ENCODE measurements at places on chromosomes 6 and 20. TPM values are rescaled to one million over a fixed set of nuclear protein-coding genes. Genes with fewer than 3 reads are reported as not detected.
A peak's percentile ranks its signal among the peaks of the same experiment; 100 is the strongest.

The IMPG1 gene
- not detected for total RNA-seq

The HSPA1A gene
- total RNA-seq, result 58.3 TPM

DNA sequence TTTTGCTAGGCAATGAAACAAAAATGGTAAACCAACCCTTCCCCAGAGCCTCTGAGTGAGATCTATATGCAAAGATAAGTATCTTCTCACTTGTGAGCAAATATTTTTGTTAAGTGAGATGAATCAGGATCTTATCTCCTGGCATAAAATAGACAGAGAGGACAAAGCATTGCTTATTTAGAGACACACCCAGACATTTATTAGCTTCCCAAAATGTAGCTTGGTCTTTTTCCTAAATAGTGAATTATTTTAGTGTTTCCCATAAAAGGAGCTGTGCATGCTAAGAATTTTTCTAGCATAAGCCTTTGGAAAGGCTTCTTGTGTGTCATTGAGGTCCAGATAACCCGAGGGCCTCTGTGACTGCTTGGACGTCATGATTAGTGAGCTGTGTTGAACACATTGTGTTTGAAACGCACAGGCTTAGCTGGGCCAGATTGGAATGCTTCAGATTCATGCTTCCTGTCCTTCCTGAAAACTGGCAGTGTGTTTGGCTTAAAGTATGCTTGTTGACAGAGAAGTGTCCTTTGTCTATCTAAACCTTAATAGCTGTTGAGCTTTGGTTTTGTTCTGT is 16.5 kb downstream of the MTHFD1L start:
- peaks cover 16% of the 10 kb centered on the region for H3K4me1 ChIP-seq
- H3K27ac ChIP-seq, result peak overlapping the region; percentile 39
- no peak overlapping the region for H3K4me3 ChIP-seq
- no peak for DNase-seq

- no peak overlapping the region for H3K27ac ChIP-seq
- no peak overlapping the region for H3K4me3 ChIP-seq
- DNase-seq, result no peak
- peaks cover 4% of the 10 kb centered on the region for H3K4me1 ChIP-seq
- no peaks in the 10 kb centered on the region for H3K36me3 ChIP-seq
These were observed 121.2 kb downstream of the SIM1 start for GRCh38 chr6:100343316-100344077.

DNA sequence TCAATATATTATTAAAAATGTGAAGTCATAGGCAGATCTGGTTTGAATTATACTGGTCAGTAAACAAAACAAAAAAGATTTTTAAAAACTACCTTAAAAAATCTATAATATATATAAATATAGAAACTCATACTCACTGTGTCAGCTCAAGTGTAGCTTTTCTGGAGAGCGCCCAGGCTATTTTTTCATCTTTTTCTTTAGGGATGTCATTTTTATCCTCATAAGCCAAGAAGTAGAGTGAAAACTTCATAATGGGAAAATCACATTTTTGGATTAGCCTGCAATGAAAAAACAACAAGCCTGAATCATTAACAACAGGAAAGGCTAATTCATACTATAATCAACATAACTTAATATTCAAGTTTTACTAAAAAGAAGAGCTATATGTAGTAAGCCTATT is 18.7 kb downstream of the GLO1 start:
- no peak for DNase-seq
- H3K27me3 ChIP-seq, result no peaks in the 10 kb centered on the region
- H3K4me1 ChIP-seq, result no peaks in the 10 kb centered on the region
- H3K36me3 ChIP-seq, result peaks cover 23% of the 10 kb centered on the region
- no peak overlapping the region for H3K27ac ChIP-seq

- peak; percentile 10 for DNase-seq
- H3K27ac ChIP-seq, result no peak overlapping the region
- no peaks in the 10 kb centered on the region for H3K36me3 ChIP-seq
These were observed 366.5 kb downstream of the QKI start for GRCh38 chr6:163780994-163781393.

- no peak overlapping the region for H3K4me3 ChIP-seq
- no peak overlapping the region for H3K27ac ChIP-seq
- H3K36me3 ChIP-seq, result no peaks in the 10 kb centered on the region
- H3K4me1 ChIP-seq, result no peaks in the 10 kb centered on the region
- no peaks in the 10 kb centered on the region for H3K27me3 ChIP-seq
- DNase-seq, result peak; percentile 24
These were observed 1379.2 kb upstream of the DEFB115 start for GRCh38 chr20:29878281-29878741.

DNA sequence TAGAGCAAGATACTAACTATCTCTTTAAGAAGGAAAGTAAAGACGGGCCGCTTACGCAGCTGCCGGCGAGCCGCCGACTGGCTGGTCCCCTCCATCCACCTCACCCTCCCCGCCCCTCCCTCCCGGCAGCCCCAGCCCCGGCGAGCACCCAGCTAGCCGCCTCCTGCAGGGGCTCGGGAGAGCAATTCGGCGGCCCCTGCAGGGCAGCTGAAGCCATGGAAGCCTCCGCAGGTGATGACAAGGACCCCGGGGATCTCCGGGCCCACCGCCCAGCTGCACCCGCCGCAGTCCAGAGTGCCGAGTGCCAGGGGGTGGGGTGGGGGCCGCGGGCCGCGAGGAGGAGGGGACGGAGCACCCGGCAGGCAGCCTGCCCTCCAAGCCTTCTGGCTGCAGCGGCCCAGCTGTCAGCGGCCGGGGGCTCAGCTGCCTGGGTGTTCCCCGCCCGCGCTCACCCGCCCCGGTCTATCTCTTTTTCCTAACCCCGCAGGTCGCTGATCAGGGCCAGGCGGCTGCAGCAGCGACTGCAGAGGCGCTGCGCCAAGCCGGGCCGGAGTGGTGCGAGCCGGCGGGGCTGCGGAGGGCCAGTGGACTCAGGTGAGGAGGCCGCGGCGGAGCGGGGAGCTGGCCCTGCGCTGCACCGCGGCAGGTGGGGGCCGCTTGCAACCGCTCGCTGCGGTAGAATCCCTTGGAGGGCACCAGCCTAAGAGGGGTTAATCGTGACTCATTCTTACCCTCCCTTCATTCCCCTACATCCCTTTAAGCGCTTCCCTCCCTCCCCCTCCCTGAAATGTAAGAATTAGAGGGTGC is at the start of gene SNPH:
Gene SNPH (plus strand): TSS at position 128 of the 807 bp plus-strand sequence. CDS start 29,946 bp downstream, outside the sequence.
- peaks cover 11% of the 10 kb centered on the region for H3K27me3 ChIP-seq
- H3K27ac ChIP-seq, result no peak within 1 kb of the TSS
- DNase-seq, result peak; percentile 85

DNA sequence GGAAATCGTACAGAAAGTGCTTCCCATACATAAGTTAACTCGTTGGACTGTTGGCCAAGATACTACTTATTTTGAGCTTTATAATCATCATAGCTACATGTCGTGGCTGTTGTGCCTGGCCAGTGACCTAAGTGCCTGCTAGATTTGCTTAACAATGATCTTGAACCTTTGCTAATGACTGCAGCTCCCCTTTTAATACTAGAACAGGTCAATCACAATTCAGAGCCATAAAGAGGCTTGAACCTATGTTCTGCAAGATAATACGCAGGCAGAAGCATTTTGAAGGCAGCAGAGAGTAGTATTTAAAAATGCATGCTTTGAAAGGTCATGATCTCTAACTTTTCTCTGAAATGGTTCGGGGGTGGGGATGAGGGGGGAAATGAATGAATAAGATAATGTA is 2.5 kb downstream of the MRS2 start:
- peak; percentile 22 for DNase-seq
- H3K36me3 ChIP-seq, result peaks cover 25% of the 10 kb centered on the region
- H3K27me3 ChIP-seq, result no peaks in the 10 kb centered on the region
- peak overlapping the region; percentile 77 for H3K4me3 ChIP-seq

DNA sequence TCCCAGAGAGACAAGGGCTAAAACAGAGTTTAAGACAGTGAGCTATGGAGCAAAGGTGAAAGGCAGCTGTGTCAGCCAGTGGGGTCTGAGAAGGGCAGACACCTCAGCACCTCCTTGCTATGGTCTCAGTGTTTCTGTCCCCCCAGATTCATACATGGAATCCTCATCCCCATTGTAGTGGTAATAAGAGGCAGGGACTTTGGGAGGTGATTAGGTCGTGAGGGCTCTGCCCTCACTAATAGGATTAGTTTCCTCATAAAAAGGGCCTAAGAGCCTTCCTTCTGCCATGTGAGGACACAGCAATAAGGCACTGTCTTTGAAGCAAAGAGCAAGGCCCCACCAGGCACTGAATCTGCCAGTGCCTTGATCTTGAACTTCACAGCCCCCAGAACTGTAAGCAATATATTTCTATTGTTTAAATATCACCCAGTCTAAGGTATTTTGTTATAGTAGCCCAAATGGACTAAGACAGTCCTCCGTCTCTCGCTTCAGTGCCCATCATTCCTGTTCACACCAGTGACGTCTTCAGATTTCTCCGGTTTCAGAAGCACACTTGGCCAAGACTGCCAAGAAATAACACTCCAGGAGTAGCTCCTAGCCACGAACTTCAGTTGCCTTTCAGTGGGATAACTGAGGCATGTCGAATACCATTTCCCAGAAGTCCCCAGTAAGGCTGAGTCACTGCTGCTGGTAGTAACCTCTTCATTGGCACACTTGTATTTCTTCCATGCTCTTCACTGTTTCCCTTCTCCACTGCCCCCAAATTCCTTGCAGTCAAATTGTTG is 32.8 kb downstream of the SLC13A3 start:
- peaks cover 14% of the 10 kb centered on the region for H3K4me1 ChIP-seq
- no peaks in the 10 kb centered on the region for H3K36me3 ChIP-seq
- H3K27me3 ChIP-seq, result no peaks in the 10 kb centered on the region
- no peak overlapping the region for H3K4me3 ChIP-seq
- no peak overlapping the region for H3K27ac ChIP-seq
